ENCODE measurements at places on chromosomes 13 and 19.

- DNase-seq, result no peak
These were observed 15.7 kb downstream of the RANBP3 start for GRCh38 chr19:5961969-5962945.

DNA sequence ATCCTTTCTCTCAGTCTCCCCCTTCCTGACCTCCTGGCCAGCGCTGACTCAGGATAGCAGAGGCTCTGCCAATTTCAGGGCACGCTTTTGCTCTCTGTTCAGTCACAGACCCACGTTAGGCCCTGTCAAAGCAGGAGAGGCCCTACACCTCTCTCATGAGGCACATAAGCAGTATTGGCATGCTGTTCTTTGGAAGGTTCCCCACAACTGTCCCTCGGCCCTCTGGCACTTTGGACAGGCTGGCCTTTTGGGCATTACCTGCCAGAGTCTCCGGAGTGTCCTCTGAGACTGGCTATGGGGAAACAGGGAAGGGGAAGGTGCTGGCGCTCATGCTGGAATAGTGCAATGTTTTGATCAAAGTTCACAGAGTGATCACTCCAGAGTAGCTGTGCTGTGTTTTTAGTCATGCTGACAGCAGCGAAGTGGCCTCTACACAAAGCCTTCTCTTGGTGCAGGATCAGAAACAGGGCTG is 23.7 kb upstream of the UBE2L5 start:
- no peak for DNase-seq

GRCh38 chr19:33133438-33134031 is 1.6 kb downstream of the WDR88 start:
- no peak for DNase-seq

DNA sequence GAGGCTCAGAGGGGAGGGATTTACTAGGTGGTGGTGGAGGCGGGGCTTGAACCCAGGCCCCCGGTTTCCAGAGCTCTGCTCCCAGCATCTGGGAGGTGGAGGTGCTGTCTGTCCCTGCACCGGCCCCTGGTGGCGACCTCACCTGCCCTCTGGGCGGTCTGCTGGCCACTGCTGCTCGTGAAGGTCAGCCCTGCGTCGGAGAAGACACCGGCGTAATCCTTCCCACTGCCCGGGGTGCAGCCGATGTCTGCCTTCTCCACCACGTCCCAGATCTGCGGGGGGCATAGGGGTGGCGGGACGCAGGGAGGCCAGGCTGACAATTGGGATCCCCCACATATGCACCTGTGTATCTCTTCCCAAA is 12.8 kb downstream of the C3 start:
- DNase-seq, result no peak
